Cortex of kidney (tissue), 1 donor: ENCODE measurements at places on chromosomes 6 and 20.

- no peak for DNase-seq
Observed at GRCh38 chr6:6950373-6951145, 157.2 kb upstream of the RREB1 start.

GRCh38 chr20:14199111-14199510, 138.3 kb downstream of the FLRT3 start:
- DNase-seq, result no peak

DNA sequence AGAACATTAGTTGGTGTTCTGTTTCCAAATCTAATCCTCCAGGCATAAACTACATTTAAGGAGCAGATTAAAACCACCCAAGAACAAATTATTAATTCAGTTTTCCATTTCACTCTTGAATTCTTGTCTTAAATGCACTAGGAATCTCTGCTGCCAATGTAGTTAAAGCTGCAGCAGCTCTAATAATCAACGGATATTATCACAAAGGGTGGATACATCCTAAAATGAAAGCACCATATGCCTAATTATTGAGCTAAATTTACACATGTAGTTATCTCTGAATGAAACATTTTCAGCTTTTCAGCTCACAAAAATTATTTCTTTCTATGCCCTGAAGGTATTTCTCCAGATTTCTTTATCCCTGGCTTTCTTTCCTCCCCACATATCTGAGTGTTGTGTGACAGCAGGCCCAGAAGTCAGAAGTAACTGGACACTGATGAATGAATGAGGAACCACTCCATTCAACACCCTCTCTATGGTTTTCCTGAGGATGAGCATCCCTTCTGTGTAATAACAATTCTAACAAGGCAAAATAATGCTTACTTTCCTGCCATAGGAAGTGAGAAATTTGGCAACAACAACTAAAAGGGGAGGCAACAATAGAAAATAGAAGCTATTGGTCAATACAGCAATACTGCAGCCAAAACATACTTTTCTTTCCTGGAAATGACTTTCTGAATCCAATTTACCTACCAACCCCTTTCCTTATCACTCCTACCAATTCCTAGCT, 14.9 kb downstream of the MAN1A1 start:
- DNase-seq, result no peak

DNA sequence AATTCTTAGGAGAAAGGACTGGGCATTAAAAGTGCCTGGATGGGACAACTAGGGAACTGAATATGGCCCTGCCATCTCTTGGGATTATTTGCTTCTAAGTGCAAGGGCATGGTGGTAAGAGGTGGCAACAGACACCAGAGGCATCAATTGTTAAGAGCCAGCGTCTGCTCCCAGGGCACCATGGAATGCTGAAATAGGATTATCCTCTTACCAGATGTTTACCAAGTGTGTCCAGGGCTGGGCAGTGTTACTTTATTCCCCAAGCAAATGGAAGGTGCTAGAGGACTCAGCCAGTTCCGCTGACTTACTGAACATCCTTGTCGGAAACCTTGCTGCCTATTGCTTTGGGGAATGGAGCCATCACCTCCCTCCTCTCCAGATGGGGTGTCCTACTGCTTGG, 273.6 kb upstream of the SUPT3H start:
- no peak for DNase-seq

DNA sequence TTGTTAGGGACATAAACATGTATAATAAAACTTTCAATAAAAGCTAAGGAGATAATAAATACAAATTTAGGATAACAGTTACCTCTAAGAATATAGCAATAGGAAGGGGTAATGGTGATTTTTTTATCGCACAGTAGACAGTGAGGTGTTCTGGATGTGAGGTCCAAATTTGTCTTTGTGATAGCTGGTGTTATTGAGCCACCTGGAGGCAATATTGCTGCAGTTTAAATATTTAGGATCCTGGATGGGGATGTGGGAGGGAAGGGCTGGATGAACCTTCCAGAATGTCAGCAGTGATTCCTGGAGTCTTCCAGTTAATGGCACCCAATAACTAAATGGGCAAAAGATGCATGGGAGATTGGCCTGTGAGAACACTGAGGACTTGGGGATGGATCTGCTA, 13.9 kb downstream of the DEFB123 start:
- no peak for DNase-seq

DNA sequence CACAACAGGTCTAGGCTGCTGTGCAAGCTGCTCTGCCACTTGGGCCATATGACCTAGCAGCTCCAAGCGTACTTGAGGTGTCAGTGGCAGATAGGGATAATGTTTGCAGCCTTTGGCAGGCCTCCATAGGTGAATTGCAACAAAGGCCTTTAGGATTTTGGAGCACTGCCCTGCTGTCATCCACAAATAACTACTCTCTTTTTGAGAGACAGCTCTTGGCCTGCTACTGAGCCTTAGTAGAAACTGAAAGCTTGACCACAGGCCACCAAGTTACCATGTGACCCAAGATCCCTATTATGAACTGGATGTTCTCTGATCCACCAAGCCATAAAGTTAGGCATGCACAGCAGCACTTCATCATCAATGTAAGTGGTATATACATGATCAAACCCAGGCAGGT, 29.9 kb downstream of the FBXO30 start:
- DNase-seq, result no peak

GRCh38 chr6:37048851-37049757, 43.6 kb downstream of the FGD2 start:
- DNase-seq, result no peak

GRCh38 chr6:87289571-87289970, 32.8 kb upstream of the SMIM8 start:
- no peak for DNase-seq

GRCh38 chr6:152404086-152404857, 232.9 kb downstream of the SYNE1 start:
- no peak for DNase-seq

DNA sequence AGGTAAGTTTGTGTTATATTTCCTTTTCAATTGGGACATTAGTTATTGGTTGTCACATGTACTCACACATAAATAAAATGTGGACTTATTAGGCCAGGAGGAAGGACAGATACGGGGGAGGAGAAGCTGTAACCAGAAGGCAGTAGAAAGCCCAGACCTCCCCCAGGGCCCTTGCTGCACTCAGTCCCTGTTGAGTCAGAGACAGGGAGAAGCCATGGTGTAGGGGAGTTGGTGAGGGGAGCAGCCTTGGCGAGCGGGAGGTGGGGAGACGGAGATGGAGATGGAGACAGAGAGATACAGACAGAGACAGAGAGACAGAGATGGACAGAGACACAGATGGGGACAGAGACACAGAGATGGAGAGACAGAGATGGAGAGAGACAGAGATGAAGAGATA, 263.2 kb downstream of the DLL1 start:
- no peak for DNase-seq

DNA sequence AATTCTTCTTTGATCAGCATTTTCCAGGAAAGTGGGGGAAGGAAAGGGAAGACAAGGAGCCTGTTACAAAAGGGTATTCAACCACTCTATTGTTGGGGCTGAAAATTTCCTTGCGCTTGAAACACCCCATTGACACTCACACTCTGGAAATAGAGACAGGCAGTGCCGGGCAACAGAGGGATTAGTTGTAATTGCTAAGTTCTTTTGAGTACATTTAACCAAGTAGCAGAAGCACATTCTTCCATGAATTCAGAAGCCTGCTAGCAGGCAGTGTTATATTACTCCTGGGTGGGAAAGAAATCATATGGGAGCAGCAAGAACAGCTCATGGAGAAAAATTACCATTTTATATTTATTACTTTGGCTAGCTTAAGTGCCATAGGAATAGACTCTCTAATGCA, 745.5 kb downstream of the C6orf118 start:
- no peak for DNase-seq

- DNase-seq, result no peak
Observed at GRCh38 chr6:14109411-14109826, 8.2 kb upstream of the CD83 start.

- DNase-seq, result no peak
Observed at GRCh38 chr20:3932681-3933080, 43.5 kb downstream of the PANK2 start.

DNA sequence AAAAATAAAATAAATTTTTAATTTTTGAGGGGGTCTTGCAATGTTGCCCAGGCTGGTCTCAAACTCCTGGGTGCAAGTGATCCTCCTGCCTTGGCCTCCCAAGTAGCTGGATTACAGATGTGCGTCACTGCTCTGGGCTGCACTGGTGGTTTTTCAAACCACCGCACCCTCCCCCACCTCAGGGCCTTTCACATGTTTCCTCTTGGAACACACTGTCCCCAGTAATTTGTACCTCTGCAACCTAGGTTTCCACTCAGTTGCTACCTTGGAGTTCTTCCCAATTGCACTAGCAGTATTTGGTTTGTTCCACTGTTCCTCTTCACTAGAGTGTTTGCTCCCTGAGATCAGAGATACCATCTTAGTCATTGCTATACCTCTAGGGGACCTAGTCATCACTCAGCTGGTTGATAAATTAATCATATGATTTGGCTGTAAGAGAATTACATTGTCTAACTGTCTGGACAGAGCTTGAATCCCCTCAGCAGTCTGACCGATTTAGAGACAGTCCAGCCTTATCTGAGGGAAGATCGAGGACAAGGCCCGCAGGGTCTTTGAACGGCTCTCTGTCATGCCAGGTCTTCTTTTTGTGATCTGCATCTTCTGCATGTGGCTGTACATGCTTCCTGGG, 32.0 kb downstream of the CEP43 start:
- DNase-seq, result no peak
